Activated CD4-positive, alpha-beta T cell treated with anti-CD3 and anti-CD28 coated beads, Interleukin-2, amount 10 ng/mL, durations not matched to agents 24 days and 14 days (primary cell): ENCODE measurements at places on chromosomes 2 and 18. TPM values are rescaled to one million over a fixed set of nuclear protein-coding genes. Genes with fewer than 3 reads are reported as not detected.
A peak's percentile ranks its signal among the peaks of the same experiment; 100 is the strongest.

CHRND gene
- total RNA-seq = not detected in 2 replicates

SCN2A gene
- total RNA-seq = not detected in 2 replicates

FAM237A gene
- total RNA-seq = not detected in 2 replicates

MEP1B gene
- total RNA-seq = not detected in 2 replicates

TUBB8B gene
- total RNA-seq = not detected in 2 replicates

ZRANB3 gene
- 6.8 and 9.2 TPM in 2 replicates for total RNA-seq

CYP1B1 gene
- 12.2 and 13.7 TPM in 2 replicates for total RNA-seq

IL36A gene
- total RNA-seq = 0.23 TPM in 1 of 2 replicates, not detected in the other

CRYBA2 gene
- total RNA-seq = not detected in 2 replicates

SLC14A1 gene
- total RNA-seq = 0.86 and 0.97 TPM in 2 replicates

LPIN1 gene
- 46.3 and 52.3 TPM in 2 replicates for total RNA-seq

- H3K4me1 ChIP-seq = peaks cover 30% of the 10 kb centered on the region
- DNase-seq = peak; percentile 92
- H3K36me3 ChIP-seq = peaks cover 10% of the 10 kb centered on the region
Observed at GRCh38 chr2:181677912-181678586, 2.3 kb downstream of the NEUROD1 start.

DNA sequence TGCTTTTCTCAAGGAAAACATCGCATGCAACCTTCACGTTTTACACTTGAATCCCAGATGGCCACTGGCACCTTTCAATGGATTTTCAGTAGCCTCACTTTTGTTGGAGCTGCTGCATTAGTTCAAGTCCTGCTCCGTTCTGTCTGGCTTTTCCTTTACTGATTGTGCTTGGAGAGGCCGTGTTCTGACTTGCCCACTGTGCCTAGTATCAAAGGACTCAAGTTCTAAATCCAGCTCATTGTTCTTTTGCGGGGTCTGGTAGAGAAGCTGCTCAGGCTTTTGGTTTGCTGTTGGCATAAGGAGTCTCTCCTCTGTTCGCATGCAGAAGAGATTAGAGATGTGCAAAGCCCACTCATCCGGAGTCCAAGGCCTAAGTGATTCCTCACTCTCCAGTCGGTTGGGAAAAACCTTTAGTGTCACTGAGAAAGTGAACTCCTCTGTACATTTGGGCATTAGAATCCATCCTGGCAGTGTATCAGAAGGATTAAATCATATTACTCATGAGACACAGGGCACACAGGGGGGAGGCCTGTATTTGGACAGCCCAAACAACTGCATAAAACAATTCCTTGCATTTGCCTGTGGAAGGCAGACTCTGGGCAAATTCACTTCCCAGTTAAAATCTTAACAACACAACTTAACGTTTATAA, 69.7 kb downstream of the NCK2 start:
- peaks cover 41% of the 10 kb centered on the region for H3K4me1 ChIP-seq
- H3K36me3 ChIP-seq = peaks cover 41% of the 10 kb centered on the region
- H3K4me3 ChIP-seq = no peak overlapping the region

- no peaks in the 10 kb centered on the region for H3K27me3 ChIP-seq
- no peaks in the 10 kb centered on the region for H3K36me3 ChIP-seq
- no peak overlapping the region for H3K4me3 ChIP-seq
- no peak overlapping the region for H3K27ac ChIP-seq
- no peak for DNase-seq
- H3K4me1 ChIP-seq = no peaks in the 10 kb centered on the region
Observed at GRCh38 chr2:27823135-27823534, 51.6 kb downstream of the MRPL33 start.

GRCh38 chr2:148794558-148794957, 80.5 kb upstream of the KIF5C start:
- H3K27me3 ChIP-seq = peaks cover 11% of the 10 kb centered on the region
- H3K4me3 ChIP-seq = no peak overlapping the region
- peaks cover 3% of the 10 kb centered on the region for H3K36me3 ChIP-seq

- DNase-seq = no peak
- peaks cover 2% of the 10 kb centered on the region for H3K27me3 ChIP-seq
- H3K27ac ChIP-seq = peak overlapping the region; percentile 83
- no peaks in the 10 kb centered on the region for H3K36me3 ChIP-seq
- peaks cover 28% of the 10 kb centered on the region for H3K4me1 ChIP-seq
- peak overlapping the region; percentile 36 for H3K4me3 ChIP-seq
Observed at GRCh38 chr2:205637779-205638503, 44.4 kb upstream of the NRP2 start.

DNA sequence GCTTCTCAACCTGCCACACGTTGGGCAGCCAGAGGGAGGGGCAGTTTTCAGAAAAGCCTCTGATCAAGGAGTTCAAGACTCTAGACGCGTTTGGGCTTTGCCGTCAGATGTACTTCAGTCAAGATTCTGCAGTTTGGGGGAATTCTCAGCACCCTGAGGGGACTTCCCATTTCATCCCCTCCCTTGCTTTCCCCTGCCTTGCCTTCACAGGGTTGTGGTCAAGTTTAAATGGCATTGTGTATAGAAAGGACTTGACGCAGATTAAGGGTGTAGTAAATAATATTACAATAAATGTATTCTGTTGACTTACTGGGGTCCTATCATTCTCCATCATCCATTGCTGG, 198.3 kb upstream of the NABP1 start:
- peaks cover 9% of the 10 kb centered on the region for H3K27me3 ChIP-seq
- no peak overlapping the region for H3K4me3 ChIP-seq
- no peaks in the 10 kb centered on the region for H3K36me3 ChIP-seq
- DNase-seq = no peak
- no peak overlapping the region for H3K27ac ChIP-seq

DNA sequence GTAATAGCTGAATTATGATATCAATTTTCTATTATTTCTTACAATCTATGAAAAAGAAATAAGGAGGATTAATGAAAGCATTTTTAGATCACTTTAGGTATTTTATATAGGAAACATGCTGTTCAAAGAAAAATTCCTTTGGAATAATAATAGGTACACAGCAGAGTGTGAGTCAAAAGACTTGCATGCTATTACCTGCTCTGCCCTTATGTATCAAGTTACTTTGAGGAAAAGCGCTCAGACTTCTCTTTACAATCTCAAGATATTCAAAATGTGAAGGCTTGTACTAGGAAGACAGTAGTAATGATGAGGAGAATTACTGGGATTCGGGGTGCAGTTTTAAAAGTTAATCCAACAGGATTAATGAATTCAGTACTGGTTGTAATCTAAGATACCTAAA, 29.1 kb upstream of the RNU4ATAC start:
- no peak for DNase-seq
- H3K27me3 ChIP-seq = no peaks in the 10 kb centered on the region
- H3K4me1 ChIP-seq = peaks cover 14% of the 10 kb centered on the region
- peaks cover 44% of the 10 kb centered on the region for H3K36me3 ChIP-seq

GRCh38 chr2:118849226-118850167, 2.0 kb upstream of the EN1 start:
- peaks cover 6% of the 10 kb centered on the region for H3K36me3 ChIP-seq
- H3K27ac ChIP-seq = peak overlapping the region; percentile 52
- no peak for DNase-seq
- peaks cover 7% of the 10 kb centered on the region for H3K4me1 ChIP-seq
- H3K27me3 ChIP-seq = peaks cover 78% of the 10 kb centered on the region

DNA sequence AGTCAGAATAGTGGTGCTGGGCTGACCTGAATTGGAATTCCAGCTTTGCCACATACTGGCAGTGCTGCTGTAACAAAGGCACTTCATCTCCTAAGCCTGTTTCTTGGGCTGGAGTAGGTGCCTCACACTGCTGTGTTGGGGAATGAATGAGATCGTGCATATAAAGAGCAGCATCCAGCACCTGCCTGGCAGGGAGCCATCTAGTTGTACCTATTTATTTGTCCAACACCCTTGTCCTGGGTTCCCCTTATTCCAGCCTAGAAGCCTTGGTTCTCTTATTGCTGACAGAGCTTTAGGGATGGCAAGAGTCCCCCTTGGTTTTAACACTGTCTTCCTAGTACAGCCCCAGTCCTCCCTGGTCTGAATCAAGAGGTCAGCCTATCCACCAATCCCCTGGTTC, 275.3 kb upstream of the RAB12 start:
- no peak for DNase-seq
- no peak overlapping the region for H3K4me3 ChIP-seq

- no peaks in the 10 kb centered on the region for H3K4me1 ChIP-seq
- H3K27me3 ChIP-seq = no peaks in the 10 kb centered on the region
Observed at GRCh38 chr18:30358555-30358954, 684.0 kb downstream of the DSC3 start.

DNA sequence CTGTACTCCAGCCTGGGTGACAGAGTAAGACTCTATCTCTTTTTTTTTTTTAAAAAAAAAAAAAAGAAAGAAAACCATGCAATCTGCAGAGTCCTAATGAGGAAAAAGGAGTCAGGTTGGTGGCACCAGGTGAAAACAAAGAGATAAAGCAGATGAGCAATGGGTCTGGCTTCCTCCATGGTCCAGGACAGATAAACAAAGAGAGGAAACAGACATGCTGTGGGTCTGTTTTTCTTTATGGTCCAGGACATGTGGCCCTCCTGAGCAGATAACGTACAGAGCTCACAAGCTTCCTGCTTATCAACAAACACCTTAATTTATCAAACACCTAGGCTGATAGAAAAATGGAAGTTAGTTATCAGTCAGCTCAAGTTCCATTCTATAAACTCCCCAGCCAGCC, 24.4 kb upstream of the TUBB6 start:
- H3K4me1 ChIP-seq = peaks cover 4% of the 10 kb centered on the region
- H3K27ac ChIP-seq = no peak overlapping the region
- no peak overlapping the region for H3K4me3 ChIP-seq
- no peak for DNase-seq
- peaks cover 38% of the 10 kb centered on the region for H3K27me3 ChIP-seq

DNA sequence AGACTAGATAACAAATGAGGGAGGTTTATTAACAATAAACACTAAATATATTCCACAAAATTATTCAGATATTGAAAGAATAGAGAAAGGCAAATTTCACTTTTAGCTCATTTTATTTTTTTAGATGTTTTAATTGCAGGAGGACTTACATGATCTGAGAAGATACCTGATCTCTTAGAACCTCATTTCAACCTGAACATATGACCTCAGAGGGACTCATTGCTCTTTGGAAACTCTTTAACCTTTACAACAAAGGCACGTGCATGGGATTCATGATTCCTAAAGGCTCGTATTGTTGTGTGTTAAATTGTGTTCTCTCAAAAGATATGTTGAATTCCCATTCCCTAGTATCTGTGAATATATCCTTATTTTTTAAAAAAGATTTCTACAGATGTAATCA, 35.7 kb upstream of the ITGA4 start:
- peak overlapping the region; percentile 15 for H3K4me3 ChIP-seq
- H3K27ac ChIP-seq = peak overlapping the region; percentile 50
- H3K27me3 ChIP-seq = no peaks in the 10 kb centered on the region
- H3K36me3 ChIP-seq = no peaks in the 10 kb centered on the region

DNA sequence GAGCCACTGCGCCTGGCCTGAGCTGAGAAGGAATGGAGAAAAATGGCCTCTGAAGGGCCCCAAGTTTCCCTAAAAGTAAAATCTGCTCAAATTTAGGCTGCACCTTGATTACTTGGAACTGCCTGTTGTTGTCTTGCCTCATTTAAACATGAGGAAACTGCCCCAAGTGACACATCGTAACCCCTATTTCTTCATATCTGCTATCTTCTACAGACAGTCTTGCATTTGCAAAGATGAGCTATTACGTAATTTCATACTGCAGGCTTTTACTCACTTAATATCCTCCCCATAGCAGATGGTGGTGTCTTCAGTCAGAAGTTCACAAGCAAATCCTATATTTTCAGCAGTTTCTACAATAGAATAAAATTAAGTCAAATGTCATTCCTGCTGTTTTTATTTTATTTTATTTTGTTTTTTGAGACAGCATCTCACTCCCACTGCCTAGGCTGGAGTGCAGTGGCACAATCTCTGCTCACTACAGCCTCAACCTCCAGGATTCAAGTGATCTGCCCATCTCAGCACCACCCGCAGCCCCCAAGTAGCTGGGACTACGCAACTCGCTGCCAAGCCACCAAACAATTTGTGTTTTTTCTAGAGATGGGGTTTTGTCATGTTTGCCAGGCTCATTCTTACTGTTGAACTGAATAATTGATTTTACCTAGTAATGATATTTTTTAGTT, 45.3 kb upstream of the NARS1 start:
- H3K27ac ChIP-seq = no peak overlapping the region
- H3K27me3 ChIP-seq = no peaks in the 10 kb centered on the region
- peaks cover 2% of the 10 kb centered on the region for H3K36me3 ChIP-seq
- H3K4me1 ChIP-seq = peaks cover 4% of the 10 kb centered on the region

GRCh38 chr2:222797261-222797660, 63.6 kb upstream of the ACSL3 start:
- H3K27ac ChIP-seq = no peak overlapping the region
- no peak for DNase-seq

- H3K4me1 ChIP-seq = no peaks in the 10 kb centered on the region
- no peak for DNase-seq
- no peak overlapping the region for H3K27ac ChIP-seq
- no peaks in the 10 kb centered on the region for H3K36me3 ChIP-seq
- peaks cover 2% of the 10 kb centered on the region for H3K27me3 ChIP-seq
- no peak overlapping the region for H3K4me3 ChIP-seq
Observed at GRCh38 chr18:73824671-73825070, 323.0 kb downstream of the FBXO15 start.

- H3K4me1 ChIP-seq = no peaks in the 10 kb centered on the region
- no peak overlapping the region for H3K4me3 ChIP-seq
- DNase-seq = no peak
- no peak overlapping the region for H3K27ac ChIP-seq
Observed at GRCh38 chr18:48605408-48605845, 66.6 kb downstream of the CTIF start.

- DNase-seq = no peak
- no peak overlapping the region for H3K4me3 ChIP-seq
- H3K4me1 ChIP-seq = no peaks in the 10 kb centered on the region
- H3K36me3 ChIP-seq = no peaks in the 10 kb centered on the region
- H3K27ac ChIP-seq = no peak overlapping the region
Observed at GRCh38 chr18:40921845-40922629, 1033.0 kb upstream of the PIK3C3 start.

- DNase-seq = no peak
- H3K4me1 ChIP-seq = no peaks in the 10 kb centered on the region
- no peaks in the 10 kb centered on the region for H3K36me3 ChIP-seq
- peaks cover 7% of the 10 kb centered on the region for H3K27me3 ChIP-seq
- no peak overlapping the region for H3K27ac ChIP-seq
Observed at GRCh38 chr2:879540-879939, 71.1 kb upstream of the SNTG2 start.

DNA sequence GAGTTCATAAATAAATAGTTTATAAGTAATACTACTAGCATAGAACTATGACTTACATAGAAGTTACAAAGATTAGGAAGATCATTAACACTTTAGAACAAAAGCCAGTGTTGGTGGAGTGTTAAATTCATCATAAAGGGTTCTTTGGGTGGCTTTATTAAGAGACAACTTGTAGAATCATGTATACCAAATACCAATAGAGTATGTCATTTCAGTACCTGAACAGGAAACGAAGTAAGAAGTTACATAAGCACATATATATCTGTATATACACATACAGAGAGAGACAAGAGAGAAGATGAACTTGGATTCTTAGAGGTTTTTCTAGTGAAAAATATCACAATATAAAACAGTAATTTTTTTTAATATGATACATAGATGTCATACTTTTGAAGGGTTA, 82.5 kb upstream of the OTX1 start:
- no peaks in the 10 kb centered on the region for H3K4me1 ChIP-seq
- DNase-seq = no peak
- H3K27me3 ChIP-seq = no peaks in the 10 kb centered on the region
- H3K36me3 ChIP-seq = no peaks in the 10 kb centered on the region

GRCh38 chr2:457262-457661, 169.4 kb upstream of the ALKAL2 start:
- no peak overlapping the region for H3K27ac ChIP-seq
- H3K4me1 ChIP-seq = peaks cover 24% of the 10 kb centered on the region
- no peak for DNase-seq

- H3K4me1 ChIP-seq = no peaks in the 10 kb centered on the region
- no peak for DNase-seq
- no peaks in the 10 kb centered on the region for H3K36me3 ChIP-seq
- no peak overlapping the region for H3K27ac ChIP-seq
- no peaks in the 10 kb centered on the region for H3K27me3 ChIP-seq
Observed at GRCh38 chr2:103324671-103325070, 562.8 kb downstream of the TMEM182 start.
